ENCODE measurements at places on chromosomes 6 and 20.
A peak's percentile ranks its signal among the peaks of the same experiment; 100 is the strongest.

GRCh38 chr6:46191961-46192360, 21.2 kb upstream of the ENPP5 start:
- DNase-seq = no peak

- peak; percentile 11 for DNase-seq
These were observed 35.8 kb downstream of the TBX18 start for GRCh38 chr6:84728602-84729001.

DNA sequence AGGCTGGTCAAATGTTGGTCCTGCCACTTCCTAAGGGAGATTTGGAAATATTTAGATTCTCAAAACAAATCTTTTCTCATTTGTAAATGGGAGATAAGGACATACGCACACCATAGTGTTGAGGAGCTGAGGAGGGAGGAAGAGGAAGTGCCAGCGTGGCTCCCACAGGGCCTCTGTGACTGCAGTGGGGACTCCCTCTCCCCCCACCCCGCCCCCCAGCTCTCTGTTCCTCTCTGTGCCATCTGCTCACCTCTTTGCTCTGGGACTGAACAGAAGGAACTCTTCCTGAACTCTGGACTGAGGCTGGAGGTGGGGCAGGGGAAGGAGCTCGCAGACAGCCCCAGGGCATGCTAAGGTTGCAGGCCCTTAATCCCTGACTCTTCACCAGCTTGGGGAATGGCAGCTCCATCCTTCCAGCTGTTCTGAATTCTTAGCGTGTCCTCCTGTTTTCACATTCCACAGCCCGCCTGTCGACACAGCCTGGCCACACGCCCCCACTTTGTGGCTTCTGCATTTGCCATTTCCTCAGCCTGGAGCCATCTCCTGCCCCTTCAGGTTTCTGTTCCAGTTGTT, 11.4 kb downstream of the DDX27 start:
- DNase-seq = peak; percentile 99

DNA sequence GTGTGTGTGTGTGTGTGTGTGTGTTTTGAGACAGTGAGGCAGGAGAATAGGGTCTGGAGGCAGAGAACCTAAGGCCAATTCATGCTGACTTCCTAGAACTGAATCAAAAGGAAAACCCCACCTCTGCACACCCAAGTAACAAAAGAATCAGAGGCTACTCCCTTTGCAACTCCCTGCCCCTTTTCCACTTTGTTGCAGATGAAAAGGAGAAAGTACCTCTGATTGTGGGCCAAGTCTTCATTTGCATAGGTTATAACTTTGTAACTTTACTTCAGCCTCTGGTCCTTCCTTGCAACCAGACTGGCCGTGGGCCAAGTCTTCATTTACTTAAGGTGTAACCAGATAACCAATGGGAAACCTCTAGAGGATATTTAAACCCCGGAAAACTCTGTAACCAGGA, 168.8 kb downstream of the EYA2 start:
- DNase-seq = no peak

GRCh38 chr6:69668916-69669315, 127.9 kb downstream of the LMBRD1 start:
- DNase-seq = no peak

DNA sequence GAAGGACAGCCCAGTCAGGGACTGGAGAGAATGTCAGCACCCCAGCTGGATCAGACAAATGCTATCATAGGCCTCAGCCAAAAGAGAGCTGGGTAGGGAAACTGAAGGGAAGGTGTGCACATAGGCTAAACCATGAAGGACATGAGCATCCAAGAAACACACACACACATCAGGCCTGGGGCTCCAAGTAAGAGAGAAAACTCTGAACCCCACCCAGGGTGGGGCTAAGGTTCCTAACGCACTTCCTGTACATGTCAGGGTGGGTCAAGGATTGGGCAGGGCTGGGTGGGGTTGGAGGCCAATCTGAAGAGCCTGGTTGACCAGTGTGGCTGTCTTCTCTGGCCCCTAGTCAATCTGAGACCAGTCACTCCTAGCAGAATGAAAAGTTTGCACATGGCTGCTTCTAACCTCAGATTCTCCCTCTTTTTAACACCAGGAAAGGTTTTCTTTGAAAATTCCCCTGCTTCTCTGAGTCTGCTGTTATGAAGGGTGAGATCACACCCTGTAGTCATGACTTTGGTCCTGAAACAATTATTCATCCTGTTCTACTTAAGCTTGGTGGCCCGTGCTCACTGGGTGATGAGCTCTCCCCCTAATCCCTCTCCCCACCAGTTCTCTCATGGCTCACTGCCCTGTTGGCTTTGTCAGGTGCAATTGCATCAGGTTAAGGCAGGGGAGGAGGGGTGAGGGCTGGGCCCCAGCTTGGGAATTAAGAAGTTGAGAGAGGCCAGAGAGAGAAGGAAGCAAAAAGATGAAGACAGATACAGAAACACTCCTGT, 88.4 kb downstream of the MAFB start:
- no peak for DNase-seq

DNA sequence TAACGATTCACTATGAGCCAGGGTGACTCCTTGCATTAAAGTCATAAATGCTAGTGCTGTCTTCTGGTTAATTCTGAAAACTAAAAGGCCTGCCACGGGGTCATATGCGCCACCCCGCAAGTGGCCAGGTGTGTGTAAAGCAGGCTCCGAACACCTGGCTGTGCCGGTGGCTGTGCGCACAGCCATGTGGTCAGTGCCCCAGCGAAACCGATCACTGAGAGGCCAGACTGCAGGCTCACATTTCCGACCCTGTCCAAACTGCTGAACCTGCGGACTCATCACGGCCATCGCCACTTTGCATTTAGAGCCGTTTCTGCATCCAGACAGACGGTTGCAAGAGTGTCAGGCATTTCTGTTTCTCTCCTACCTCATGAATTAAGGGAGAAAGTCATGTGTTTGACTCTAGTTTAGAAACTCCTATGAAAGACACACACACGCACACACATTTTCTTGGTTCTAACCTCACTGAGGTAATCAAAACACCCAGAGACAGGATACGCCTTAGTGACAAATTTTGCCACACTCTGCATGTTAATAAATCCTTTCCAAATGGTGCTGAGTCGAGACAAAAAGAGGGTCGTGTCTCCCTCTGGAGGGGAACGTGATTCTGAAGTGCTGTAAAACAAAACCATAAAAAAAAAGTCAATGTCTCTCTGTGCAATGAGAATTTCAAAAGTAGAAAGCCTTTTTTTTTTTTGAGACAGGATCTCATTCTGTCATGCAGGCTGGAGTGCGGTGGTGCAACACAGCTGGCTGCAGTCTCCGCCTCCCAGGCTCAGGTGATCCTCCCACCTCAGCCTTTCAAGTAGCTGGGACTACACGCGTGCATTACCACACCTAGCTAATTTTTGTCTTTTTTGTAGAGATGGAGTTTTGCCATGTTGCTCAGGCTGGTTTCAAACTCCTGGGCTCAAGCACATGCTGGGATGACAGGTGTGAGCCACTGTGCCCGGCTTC, 31.0 kb upstream of the TCFL5 start:
- no peak for DNase-seq

- no peak for DNase-seq
These were observed 114.7 kb downstream of the EDN3 start for GRCh38 chr20:59414936-59415623.

DNA sequence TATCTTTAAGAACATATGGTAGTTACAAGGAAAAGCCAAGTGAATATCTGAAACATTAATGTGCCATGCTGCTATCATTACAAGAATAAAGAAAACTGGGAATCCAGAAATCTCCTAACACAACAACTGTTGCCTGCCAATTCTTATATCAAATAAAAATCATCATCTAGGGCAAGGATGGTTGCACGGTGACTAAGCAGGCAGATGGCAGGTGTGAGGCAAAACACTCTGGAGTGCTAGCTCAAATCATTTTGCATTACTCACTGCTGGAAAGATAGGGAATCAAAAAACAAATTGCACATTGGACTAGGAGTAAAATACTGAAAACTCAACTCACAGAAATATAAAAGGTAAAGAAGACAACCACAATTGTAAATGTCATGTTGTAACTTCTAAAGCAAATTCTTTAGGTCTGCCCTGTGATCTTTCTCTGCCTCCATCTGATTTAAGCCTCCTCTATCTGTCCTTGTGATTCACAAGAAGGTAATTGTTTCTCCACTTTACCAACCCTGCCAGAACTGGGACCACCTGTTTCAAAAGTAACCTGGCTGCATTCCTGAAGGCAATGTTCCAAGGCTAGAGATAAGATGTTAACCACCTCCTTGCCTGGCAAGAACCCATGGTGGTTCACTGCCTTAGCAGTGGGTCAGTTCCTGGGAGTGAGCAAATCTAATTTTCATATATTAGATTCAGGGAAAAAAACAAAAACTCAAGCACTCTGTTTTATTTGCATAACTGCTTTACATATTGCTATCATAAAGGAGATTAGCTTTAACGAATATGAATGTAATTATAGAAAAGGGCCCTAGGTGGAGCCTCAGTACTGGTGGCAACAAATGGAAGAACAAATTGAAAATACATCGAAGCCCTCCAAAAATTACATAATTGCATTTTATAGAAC, 33.1 kb upstream of the LCA5 start:
- peak; percentile 19 for DNase-seq

Data from NCI-H524 (cell line).